Activated CD4-positive, alpha-beta T cell treated with anti-CD3 and anti-CD28 coated beads, Interleukin-10, Interleukin-2, amounts not matched to agents 100 ng/mL and 50 ng/mL, durations not matched to agents 16 hours and 8 hours (primary cell): ENCODE measurements at places on chromosomes 6 and 20.
A peak's percentile ranks its signal among the peaks of the same experiment; 100 is the strongest.

DNA sequence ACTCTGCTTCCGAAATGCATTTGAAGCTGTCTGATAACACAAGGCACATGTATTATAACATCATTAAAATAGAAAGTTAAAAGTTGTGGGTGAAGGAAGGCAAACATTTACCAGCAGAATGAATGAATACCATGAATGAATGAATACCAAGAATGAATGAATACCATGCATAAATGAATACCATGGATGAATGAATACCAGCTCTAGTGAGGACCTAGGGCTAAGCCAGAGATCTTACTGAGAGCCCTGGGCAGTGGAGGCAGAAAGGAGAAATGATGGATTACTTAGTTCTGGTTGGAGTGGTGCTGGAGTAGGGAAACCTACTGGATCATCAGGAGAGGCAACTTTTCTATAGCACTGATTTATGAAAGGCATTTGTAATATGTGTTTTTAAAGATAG lies 998.0 kb downstream of the KIF16B start:
- DNase-seq, result no peak

GRCh38 chr20:1423625-1424106 lies 30.8 kb upstream of the FKBP1A start:
- no peak for DNase-seq

DNA sequence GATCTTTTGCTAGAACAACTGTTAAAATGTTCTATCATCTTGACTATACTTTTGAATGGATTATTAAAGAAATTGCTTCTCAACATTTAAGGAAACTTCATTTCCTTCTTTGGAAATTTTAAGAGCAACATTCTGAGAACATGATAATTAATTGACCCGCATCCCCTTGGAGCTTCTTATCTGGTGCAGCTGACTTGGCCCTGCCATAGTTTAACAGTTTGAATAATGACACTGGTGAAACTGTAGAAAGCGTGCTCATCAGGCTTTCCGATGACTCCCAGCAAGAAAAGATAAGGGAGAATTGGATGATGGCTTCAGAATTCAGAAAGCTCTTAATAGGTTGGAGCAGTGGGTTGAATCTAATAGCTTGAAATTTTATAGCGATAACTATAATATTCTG lies 38.1 kb downstream of the SNX9 start:
- DNase-seq, result no peak

DNA sequence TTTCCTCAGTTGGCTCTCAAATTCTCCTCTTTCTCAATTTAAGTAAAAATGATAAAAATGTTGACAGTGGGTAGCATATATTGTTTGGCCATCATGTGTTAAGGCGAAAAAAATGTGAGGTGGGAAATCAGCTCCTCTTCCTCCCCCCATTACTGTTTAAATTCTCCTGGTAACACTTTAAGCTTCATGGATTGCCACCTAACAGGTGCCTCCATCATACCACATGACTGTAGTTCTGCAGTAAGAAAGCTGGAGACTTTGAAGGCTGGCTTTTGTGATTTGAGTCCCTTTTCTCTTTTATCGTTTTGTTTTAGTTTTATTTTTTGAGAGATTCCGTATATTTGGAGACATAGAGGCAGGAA lies 1.2 kb downstream of the ZFAND3 start:
- DNase-seq, result no peak

- DNase-seq, result no peak
These were observed 156.1 kb downstream of the UBE3D start for GRCh38 chr6:82909551-82909950.

- peak; percentile 57 for DNase-seq
These were observed 86.2 kb upstream of the ARID1B start for GRCh38 chr6:156691018-156691417.

- no peak for DNase-seq
These were observed 16.7 kb downstream of the ACOT13 start for GRCh38 chr6:24683297-24684296.

DNA sequence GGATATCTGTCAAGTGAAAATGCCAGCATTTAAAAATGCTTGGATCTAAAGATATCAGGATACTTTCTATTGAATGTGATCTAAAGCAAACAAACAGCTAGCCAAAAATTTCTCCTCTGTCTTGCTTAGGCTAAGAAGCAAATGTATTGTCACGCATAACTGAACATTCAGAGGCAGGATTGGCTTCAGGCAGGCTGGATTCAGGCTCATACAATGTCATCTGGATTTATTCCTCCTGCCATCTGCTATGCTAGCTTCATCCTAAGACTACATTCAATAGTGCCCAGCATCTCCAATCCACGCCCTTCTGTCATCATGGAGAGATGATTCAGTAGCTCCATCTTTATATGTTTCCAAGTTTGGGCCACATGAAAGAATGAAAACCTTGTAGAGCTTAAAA lies 27.1 kb downstream of the PFDN4 start:
- DNase-seq, result no peak

DNA sequence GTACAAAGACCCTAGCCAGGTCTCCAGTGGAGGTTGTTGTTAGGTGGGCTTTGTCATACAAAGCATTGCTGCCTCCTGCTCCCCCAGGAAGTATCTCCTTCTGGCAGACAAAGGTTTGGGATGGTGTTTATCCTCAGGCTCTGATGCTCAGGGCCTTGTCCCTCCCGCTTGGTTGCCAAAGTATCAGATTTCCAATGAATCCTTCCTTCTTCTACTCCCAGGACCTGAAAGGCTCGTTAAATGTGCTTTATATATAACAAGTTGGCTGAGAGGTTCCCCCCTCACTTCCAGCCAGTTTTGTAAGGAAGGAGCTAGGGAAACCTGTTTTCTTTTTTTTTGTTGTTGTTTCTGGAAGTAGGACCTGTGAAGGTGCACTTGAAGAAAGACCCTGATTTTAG lies 14.4 kb downstream of the PTK7 start:
- no peak for DNase-seq

GRCh38 chr6:11404838-11405237 lies 132.7 kb upstream of the TMEM170B start:
- DNase-seq, result no peak

- no peak for DNase-seq
These were observed 87.6 kb downstream of the BMP2 start for GRCh38 chr20:6855104-6855503.

DNA sequence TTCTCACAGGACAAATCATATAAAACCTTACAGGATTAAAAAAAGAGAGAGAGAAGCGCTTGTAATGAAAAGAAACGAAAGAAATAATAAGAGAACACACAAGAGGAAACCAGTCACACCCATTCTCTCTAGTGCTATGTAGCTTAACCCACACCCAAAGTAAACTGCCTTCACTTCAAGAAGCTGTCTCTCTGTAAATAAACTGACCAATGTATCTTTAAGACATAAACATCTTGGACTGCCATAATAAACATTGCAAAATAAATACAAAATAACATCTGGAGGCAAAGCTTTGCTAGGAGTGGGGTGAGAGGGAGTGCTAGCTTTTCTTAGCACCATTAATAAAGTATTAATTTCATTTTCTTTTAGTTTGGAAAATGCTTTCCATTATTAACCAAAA lies 61.6 kb upstream of the RNF146 start:
- DNase-seq, result no peak

DNA sequence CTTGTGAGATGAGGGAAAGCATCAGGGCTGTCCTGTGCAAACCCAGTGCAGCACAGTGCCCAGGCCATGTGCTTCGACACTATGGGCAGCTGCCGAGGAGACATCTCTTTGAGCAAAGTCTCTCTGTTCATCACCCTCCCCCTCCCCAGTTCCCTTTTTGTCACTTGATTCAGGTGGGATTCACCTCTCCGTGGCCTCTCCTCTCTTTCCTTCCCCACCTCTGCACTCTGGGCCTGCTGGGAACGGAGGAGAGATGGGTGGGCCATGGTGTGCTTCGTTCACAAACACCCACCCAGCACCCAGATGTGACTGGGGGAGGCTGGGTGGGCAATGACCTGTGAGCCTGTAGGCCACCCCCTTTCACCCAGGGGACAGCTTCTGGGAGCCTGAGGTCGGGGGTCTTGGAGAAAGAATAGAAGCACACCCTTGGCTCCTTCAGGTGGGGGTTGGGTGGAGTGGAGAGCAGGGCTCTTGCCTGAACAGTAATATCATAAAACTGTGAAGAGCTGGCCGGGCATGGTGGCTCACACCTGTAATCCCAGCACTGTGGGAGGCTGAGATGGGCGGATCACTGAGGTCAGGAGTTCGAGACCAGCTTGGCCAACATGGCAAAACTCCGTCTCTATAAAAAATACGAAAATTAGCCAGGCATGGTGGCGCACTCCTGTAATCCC lies 33.5 kb upstream of the DLGAP4 start:
- no peak for DNase-seq

DNA sequence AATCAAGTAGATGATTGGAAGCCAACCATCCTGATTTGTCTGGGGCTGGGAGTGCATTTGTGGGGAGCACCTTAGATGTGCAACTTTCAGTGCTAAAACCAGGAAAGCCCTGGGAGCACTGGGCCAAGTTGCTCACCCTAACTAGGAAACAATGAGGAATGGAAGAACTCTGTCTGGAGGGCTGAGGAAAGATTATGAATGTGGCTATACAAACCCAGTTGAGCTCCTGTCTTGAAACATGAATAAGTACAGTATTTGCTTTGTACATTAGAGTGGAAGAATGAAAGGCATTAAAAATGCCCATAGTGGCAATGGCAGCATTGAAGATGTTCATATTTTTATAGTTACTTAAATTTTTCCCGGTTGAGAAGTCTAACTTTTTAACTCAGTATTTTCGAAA lies 121.1 kb downstream of the HDGFL1 start:
- DNase-seq, result no peak

DNA sequence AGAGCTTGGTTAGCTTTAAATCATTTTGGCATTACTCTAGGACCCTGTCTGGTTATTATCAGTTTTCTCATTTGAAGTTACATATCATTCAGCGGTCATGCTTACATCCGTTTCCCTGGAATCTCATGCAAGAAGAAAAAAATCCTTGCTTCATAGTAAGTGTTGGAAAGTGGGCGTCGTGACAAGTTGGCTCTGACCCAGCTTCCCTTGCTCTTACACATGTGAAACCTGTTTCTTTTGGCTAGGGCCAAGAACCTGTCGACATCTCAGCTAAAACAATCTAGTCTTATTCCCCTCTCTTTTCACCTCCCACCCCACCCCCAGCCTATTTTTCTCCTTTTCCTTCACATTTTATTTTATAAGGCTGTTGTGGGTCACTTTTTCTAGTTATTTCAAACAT lies 45.5 kb downstream of the ANKS1A start:
- DNase-seq, result no peak

GRCh38 chr20:44781791-44782190 lies 28.6 kb downstream of the RIMS4 start:
- DNase-seq, result no peak

GRCh38 chr6:148677594-148678476 lies 69.0 kb upstream of the UST start:
- DNase-seq, result no peak

GRCh38 chr6:63649847-63650265 lies 14.3 kb downstream of the PHF3 start:
- no peak for DNase-seq

- no peak for DNase-seq
These were observed 380.1 kb upstream of the SULF2 start for GRCh38 chr20:48165401-48165685.

DNA sequence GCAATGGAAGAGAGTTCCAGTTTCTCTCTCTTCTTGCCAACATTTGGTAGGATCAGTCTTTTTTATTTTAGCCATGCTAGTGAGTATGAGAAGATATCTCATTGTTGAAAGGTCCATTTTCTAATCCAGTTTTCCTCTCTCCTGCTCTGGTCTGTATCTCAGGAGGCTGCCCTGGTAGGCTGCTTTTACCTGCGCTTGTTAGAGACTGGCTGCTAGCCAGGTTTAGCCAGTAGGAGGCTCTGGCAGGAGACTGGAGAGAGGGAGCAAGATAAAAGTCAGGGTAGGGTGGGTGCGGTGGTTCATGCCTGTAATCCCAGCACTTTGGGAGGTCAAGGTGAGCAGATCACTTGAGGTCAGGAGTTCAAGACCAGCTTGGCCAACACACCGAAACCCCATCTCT lies 68.6 kb upstream of the FOXP4 start:
- DNase-seq, result no peak

DNA sequence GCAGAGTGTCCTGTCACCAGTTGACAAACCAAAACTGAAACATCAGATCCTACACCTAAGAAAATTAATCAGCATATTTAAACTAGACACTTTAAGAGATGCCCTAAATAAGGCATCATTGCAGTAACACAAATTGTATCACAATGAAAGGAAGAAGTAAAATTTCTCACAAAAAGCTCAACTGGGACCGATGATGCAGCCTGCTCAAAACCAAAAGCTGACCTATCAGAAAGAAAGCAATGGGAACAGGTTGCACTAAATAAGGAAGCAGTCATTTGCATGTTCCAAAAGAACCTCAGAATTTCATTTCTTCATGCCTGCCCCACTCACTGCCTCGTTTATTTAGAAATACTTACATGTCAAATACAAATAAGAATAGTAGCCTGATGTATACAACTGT lies 12.1 kb downstream of the HIVEP2 start:
- peak; percentile 44 for DNase-seq

DNA sequence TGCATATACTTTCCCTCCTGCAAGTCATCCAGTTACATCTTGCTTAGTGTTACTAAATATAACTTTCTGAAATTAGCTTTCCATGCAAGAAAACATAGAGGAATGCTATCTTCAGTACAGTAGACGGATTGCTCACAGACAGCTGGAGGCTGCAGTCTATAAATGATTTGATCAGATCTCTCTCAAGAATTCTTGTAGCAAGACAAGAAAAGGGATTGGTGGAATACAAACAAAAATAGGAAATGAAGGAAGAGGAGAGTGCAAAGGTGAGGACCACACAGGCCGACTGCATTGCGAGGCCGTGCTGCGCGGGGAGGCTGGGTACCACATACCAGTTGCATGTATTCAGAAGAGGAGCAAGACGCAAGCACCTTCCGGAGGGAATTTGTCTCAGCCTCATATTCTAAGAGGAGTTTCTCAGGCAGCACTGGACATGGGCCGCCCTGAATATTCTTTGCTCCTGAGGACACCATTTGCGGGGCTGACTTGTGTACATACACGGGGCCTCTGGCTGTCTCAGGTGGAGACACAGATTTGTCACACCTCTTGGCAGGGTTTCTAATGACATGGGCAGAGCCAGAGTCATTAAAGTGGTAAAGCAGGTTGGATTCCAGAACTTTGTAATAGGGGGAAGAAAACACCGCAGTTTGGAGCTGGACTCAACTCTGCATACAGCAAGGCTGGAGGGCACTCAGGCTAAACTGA lies 22.7 kb upstream of the KIF25 start:
- DNase-seq, result no peak

DNA sequence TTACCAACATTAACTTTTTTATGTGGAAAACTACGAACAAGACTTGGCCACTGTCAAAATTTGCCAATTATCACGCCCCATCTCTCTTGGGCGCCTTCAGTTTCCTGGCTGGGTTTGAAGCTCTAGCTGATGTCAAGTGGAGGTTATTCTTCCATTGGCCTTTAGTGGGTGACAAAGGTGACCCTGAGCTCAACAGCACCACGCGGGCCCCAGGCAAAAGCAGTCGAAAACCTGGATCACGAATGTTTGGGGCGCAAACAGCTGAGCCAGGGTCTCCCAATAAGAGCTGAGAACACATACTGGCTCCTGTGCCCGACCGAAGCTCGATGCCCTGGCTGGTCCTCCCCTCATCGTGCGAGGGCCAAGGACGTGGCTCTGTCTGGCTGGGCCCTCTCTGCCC lies 26.8 kb downstream of the SLC17A9 start:
- DNase-seq, result no peak
